Thoracic aorta (tissue), 2 donors: ENCODE measurements at places on chromosomes 2 and 18. TPM values are rescaled to one million over a fixed set of nuclear protein-coding genes. Genes with fewer than 3 reads are reported as not detected.

Gene SPR
- 26.1 TPM for total RNA-seq

DNA sequence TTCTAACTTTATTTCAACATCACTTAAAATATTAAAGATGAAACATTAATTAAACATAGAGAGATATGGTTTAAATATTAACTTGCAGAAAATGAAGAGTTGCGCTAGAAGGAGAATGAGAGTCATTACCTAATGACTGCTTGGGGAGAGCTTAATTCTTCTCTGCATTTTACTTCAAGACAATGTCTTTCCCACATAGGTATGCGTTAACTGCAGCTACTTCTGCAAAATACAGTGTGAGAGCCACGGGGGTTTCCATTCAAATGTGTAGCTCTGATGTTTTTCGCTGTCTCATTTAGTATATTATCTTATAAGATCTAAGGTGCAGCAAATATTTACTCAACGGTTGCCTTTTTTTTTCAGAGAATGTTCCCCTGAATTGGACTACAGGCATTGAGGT is 126.7 kb downstream of the TMX3 start:
- no peak for DNase-seq

GRCh38 chr2:122273785-122274419 is 518.5 kb downstream of the TSN start:
- DNase-seq, result no peak

DNA sequence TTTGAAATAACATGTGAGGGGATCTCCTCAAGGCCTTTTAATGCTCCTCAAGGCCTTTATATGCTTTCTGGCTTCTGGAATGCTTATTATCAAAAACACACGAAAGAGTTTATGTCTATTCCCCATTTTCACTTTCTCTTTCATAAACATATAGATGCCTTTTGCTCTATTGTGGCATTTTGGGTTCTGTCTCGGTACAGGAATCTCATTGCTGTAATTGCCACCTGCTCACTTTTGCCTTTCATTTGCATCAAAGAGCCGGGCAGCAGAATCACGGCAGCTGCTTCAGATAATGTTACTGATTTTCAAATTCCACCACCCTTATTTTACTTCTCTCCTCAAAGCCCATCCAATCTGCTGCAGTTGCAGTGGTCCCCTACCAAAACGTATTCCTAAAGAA is 54.8 kb upstream of the LPIN2 start:
- no peak for DNase-seq

DNA sequence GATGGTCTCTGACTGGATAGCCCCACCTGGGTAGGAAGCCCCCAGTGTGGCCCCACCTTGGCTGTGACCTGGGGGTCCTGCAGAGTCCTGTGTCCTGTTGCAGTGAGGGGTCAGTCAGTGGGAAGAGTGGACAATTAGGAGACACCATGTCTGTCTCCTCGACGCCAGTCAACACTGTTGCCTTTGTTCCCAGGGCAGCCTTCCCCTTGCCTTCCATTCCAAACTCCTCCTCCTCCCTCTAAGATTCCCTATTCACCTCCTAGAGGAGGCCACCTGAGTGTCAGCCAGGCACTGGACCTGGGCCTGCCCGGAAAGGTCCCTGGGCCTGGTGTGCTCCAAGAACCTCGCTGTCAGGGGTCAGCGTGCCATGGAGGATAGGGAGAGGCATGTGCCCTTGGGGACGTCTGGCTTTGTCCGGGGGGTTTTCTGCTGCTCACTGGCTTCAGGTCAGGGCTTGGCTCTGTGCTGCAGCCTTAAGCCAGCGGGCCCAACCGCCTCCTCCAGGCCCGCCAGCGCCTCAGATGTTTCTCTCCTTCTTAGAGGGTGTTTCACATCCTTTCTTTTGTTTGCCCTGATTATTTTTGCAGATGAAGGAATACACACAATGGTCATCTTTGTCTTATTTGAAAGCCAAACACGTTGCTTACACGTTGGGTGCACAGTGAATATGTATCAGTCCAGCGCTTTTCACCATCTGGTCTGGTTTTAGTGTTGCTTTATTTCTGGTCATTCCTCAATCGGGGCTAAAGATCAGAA is 68.9 kb downstream of the HPCAL1 start:
- no peak for DNase-seq

- no peak for DNase-seq
Measured at GRCh38 chr2:241741016-241741415, 6.6 kb downstream of the D2HGDH start.

- DNase-seq, result no peak
Measured at GRCh38 chr2:8851811-8852560, 14.6 kb upstream of the KIDINS220 start.
